EH (cell line): ENCODE measurements at places on chromosomes 12 and 14.

DNA sequence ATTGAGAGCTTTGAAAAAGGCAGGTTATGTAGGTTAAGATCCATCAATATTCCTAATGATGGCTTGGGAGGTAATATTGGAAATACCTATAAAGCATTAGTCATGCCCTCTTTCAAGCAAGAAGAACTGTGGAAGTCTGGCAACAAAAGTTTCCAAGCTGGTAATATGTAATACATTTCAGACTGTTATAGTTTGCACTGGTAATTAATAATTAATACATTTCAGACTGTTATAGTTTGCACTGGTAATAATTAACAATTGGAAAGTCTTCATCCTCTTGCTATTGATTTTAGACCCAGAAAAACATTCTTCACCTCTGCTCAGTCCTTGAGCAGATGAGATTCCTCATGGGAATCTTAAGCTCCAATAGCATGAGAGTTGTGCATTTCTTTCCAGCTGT is 29.0 kb upstream of the WDR89 start:
- no peak for DNase-seq

GRCh38 chr12:104494793-104495158 is 38.0 kb downstream of the CHST11 start:
- DNase-seq: no peak

GRCh38 chr12:28355161-28355560 is 164.9 kb downstream of the CCDC91 start:
- DNase-seq: no peak

- DNase-seq: peak; percentile 39
Observed at GRCh38 chr12:56053407-56053893, 11.7 kb downstream of the RPS26 start.

- no peak for DNase-seq
Observed at GRCh38 chr14:104393898-104394381, 185.6 kb upstream of the C14orf180 start.

GRCh38 chr12:104733717-104734175 is 224.3 kb downstream of the SLC41A2 start:
- DNase-seq: no peak

GRCh38 chr12:94637390-94638113 is 12.8 kb downstream of the TMCC3 start:
- no peak for DNase-seq

GRCh38 chr14:32648434-32648833 is 290.2 kb upstream of the NPAS3 start:
- DNase-seq: peak; percentile 84

DNA sequence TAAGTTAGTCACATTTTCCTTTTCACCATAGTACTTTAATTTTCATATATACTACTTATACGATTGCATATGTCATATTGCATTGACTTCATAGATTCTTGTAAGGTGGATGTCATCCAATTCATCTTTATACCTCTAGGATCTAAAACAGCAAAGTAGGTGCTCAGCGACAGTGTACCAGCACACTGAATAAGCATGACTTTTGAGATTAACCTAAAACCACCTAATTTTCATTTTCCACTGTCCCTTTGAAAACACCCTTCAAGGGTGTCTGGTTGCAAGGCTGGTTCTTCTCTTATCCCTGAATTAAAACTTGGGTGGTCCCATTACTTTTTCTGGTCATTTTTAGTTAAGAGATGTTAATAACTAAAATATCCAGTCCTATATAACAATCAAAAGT is 4.4 kb downstream of the GPR19 start:
- no peak for DNase-seq

- no peak for DNase-seq
Observed at GRCh38 chr12:71312768-71313403, 126.7 kb upstream of the LGR5 start.

- DNase-seq: peak; percentile 39
Observed at GRCh38 chr12:25236190-25236589, 14.5 kb downstream of the KRAS start.

- no peak for DNase-seq
Observed at GRCh38 chr12:16399101-16399500, 51.7 kb downstream of the MGST1 start.

GRCh38 chr12:92568691-92569090 is 134.1 kb upstream of the PLEKHG7 start:
- no peak for DNase-seq

DNA sequence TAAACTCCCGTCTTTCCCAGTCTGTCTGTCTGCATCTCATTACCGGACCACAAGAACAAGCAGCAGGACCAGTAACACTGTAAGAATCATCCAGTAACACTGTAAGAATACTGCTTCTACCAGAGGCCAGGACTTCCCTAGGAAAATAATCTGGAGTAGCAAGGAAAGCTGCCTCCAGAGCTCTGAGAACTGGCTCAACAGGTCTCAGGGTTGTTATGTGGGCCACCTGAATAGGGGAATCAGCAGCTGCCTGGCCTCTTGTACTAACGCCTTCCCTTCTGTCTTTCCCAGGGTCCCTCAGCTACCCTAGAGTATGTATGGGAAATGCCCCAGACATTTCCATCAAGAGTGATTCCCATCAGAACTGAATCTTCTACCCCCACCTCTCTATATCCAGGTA is 954 bp upstream of the SLC39A2 start:
- no peak for DNase-seq

DNA sequence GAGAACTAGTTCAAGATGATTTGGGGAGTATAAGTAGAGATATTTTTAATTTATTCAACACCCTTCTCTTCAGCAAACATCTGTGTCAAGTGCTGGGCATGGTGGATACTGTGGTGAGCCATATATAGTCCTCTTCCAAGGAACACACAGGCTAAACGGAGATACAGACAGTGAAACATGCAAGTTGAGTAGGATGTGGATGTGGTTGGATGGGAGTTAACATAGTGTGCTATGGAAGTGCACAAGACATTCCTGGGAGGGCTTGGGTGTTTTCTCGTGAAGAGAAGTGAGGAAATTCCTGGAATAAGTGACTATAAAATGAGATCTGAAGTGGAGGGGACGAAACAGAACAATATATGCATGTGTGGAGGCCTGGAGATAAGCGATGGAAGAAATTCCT is 181.1 kb upstream of the NPAS3 start:
- peak; percentile 34 for DNase-seq

DNA sequence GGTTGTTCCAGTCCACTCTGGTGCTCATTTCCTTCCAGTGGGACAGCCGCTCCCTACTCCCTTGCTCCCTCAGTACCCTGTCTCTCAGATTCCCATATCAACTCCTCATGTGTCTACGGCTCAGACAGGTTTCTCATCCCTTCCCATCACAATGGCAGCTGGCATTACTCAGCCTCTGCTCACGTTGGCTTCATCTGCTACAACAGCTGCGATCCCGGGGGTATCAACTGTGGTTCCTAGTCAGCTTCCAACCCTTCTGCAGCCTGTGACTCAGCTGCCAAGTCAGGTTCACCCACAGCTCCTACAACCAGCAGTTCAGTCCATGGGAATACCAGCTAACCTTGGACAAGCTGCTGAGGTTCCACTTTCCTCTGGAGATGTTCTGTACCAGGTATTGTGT is 69.9 kb downstream of the RAD52 start:
- no peak for DNase-seq

- DNase-seq: no peak
Observed at GRCh38 chr12:24427776-24428175, 478.3 kb upstream of the SOX5 start.

GRCh38 chr12:102167821-102168604 is 29.6 kb downstream of the PMCH start:
- DNase-seq: peak; percentile 25

GRCh38 chr12:98227162-98227561 is 288.2 kb upstream of the TMPO start:
- DNase-seq: no peak

DNA sequence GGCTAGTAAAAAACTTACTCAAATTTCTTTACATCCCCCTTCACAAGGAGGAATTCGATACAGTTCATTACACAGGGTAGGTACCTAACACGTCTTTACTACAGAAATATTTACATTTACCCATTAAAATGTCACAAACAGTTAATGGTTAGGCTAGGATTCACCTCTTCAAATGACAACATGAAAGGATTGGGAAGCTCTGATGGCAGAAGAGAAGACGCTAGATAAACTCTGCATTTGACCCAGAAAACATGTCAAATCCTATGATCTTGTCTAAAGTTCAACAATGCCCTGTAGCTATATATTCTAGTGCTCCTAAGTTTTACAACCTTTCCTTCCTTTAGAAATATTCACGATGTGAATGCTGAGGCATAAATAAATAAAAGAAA is 64.8 kb downstream of the DENND5B start:
- DNase-seq: no peak

DNA sequence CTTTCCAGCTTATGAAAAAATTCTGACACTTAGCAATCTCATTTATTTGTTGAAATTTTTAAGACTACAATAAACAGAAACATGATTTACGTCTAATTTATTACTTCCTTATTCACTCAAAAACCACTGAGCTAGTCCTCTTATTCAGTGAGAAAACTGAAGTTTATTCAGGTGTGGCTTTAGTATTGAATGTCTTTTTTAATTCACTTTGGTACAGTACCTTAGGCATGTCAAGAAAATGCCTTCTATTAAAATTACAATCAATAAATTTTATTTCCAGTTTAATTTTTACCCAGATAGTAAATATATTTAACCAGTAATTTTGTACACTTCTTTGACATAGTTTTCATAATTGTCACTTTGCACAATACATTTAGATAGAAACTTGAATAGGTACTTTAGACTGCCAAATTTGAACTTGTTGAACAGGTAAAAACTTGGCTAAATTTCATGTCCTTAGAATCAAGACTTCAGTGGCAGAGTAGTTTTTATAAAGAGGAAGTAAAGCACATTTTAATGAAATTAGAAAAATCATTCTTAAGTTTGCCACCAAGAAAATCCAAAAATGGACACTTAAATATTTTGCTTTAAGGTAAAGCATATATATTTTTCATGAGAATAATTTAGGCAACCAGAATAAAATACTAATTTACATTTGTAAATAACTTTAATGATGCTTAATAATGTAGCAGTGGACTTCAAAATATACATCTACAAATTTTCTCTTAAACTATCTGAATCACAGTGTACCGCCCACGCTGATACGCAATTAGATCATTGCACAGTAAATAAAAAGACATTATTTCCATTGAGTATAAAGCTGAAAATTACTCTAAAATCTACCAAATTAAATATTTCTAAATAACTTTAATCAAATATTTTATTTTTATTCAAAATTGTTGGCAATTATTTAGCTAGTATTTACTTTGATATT is 159.1 kb downstream of the RASSF9 start:
- no peak for DNase-seq

GRCh38 chr14:59981564-59981963 is 61.6 kb downstream of the LRRC9 start:
- DNase-seq: no peak

DNA sequence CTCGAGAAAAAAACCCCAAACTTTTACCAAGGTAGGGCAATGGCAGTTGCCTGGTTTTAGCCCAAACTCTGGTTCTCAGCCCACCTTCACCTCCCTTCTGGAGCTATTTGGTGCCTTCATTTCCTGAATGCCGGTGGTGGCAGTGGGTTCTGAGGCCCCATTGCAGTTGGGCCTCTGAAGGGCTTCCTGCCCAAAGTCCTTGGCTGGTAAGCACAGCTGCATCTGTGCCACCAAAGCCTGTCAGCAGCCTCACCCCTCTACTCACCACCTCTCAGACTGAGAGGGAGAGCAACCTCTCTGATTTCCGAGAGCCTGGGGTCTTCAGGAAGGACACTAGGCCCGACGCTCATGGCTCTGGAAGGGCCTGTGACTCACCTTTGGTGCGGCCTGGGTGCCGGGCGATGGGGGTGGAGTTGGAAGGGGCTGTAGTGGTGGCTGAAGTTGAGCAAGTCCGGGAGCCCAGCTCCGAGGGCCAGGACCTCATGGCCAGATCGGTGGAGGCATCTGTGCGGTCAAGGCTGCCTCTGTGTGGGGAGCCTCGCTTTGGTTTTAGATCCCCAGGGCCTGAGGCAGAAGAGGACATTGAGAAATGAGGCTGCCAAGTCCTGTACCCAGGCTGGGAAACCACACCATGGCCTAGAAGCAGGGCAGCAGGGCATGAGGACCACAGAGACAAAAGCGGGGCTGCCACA is 38.6 kb upstream of the GPR68 start:
- peak; percentile 2 for DNase-seq

DNA sequence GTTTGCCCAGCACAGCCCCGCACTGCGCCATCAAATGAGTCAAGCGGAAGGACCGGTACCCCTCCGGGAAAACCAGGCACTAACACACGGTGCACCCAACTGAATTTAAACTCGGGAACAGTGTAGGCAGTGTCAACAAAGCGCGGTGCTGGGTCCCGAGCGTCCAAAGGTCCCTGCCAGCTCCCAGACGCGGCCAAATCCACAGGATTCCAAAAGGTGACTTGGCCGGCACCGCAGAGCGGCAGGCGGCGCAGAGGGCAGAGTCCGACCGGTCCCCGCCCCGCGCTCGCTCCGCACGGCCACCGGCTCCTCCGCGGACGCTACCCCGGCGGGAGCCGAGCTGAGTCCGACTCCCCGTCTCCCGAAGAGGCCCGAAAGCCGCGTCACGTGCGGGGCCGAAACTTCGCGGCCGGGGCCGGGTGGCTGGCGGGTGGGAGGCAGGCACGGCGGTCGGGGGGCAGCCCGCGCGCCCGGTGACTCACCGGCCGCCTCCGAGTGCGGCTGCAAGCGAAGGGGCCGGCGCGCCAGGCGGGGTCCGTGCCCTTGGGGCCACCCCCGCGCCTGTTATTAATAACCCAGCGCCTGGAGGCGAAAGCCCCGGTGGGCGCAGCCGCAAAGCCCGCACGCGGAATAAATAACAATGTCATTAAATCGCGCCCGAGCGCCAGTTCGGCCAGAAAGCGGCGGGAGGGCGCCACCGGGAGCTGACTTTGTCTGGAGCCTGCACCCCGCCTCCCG is 863 bp downstream of the DENND5B start:
- peak; percentile 69 for DNase-seq

DNA sequence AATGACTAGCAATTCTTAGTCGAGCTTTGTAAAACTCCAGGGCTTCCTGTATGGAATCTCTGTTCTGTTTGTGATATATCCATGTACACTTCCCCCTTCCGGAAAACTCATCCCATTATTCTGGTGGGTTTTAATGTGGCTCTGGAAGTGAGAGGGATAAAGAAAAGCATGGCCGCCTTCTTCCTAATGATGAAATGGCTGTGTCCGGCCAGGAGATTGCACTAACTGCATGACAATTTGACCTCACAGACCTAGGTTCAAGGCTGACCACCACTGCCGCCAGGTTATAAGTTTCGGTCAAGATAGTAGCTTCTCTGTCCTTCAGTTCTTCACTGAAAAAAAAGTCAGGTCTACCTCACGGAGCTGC is 41.0 kb upstream of the NPAS3 start:
- no peak for DNase-seq

DNA sequence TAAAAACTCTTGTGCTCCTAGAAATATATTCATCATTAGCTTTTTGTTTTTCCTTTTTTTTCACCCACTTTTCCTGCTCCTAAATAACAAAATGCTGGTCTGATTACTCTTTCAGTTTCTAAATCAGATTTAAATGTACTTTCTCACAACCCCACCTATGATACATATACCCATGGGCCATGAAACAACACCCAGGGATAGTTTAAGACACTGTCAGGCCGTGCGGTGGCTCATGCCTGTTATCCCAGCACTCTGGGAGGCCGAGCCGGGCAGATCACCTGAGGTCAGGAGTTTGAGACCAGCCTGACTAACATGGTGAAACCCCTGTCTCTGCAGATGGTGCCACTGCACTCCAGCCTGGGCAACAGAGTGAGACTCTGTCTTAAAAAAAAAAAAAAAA is 1.6 kb upstream of the NUMB start:
- no peak for DNase-seq

- peak; percentile 54 for DNase-seq
Observed at GRCh38 chr12:27924350-27925135, 48.0 kb downstream of the PTHLH start.
